Stimulated activated CD4-positive, alpha-beta T cell treated with anti-CD3 and anti-CD28 coated beads, Interleukin-4, amount 100 ng/mL, for 24 hours (primary cell): ENCODE measurements at places on chromosomes 11 and 22.

DNA sequence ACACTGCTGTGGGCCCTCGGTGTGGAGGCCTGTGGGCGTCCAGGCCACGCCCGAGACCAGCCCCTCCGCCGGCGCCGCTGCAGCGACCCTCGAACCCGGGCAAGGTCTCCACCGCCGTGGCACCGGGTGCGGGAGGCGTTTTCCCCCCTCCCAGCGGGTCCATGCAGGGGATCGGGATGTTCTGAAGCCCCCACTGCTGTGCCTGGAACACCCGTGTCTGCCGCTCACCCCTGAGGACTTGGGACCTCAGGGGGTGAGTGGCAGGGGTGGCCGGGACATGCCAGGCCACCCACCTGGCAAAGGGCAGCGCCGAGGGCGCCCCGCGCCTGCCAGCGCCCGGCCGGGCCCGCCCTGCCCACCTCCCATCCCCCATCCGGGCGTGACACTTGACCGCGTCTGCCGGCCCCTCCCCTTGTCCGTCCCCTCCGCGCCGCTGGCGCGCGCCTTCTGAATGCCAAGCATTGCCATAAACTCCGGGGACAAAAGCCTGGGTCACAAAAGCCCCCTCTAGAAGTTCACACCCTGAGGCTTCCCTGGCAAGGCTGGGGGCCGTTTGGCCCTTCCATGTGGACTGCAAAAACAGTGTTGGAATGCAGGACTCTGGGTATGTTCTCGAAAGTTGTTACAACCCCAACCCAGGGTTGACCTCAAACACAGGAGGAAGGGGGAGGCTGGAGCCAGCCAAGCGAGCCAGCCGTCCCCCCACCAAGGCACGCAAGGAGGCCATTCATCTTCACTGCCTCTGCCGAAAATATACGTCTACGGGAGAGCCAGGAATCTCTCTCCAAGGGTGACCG lies 819 bp upstream of the KCNQ1OT1 start:
- peak; percentile 23 for DNase-seq

- DNase-seq = peak; percentile 37
Observed at GRCh38 chr11:133955081-133955891, 1.5 kb downstream of the IGSF9B start.

DNA sequence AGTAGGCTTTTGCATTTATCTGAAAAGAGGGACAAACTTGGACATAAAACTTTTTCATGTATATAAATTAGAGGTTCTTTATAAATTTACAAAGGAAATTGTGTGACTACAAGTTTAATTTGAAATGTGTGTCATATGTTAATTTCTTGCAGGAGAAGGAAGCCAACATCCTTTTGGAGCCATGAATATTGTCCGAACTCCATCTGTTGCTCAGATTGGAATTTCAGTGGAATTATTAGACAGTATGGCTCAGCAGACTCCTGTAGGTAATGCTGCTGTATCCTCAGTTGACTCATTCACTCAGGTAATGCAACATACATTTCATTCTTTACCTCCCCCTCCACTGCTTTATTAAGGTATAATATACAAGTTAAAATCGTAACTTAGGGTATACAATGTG lies 35.2 kb downstream of the HIKESHI start:
- no peak for DNase-seq

GRCh38 chr11:31326470-31327148 lies 42.9 kb downstream of the DCDC1 start:
- DNase-seq = no peak

DNA sequence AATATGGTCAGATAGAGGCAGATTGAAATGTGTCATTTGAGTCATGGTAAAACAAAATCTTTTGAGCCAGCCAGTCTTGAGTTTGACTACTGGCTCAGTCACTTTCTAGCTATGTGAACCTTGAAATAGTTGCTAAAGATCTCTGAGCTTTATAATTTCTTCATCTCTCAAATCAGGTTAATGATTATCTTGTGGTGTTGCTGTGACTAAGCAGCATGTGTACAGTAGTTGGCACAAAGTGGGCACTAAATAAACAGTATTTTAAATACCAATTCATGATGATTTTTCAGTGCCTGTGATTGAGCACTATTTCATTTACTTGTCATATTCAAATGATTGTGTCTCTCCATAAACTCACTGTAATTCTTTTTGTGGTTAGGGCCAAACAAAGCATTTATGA lies 70.8 kb downstream of the RAB38 start:
- no peak for DNase-seq

GRCh38 chr22:29385748-29386147 lies 2.6 kb downstream of the AP1B1 start:
- DNase-seq = no peak

- peak; percentile 72 for DNase-seq
Observed at GRCh38 chr22:39148727-39149535, 3.5 kb downstream of the CBX7 start.

GRCh38 chr11:66291303-66291705 lies 390 bp upstream of the TMEM151A start:
- DNase-seq = no peak

DNA sequence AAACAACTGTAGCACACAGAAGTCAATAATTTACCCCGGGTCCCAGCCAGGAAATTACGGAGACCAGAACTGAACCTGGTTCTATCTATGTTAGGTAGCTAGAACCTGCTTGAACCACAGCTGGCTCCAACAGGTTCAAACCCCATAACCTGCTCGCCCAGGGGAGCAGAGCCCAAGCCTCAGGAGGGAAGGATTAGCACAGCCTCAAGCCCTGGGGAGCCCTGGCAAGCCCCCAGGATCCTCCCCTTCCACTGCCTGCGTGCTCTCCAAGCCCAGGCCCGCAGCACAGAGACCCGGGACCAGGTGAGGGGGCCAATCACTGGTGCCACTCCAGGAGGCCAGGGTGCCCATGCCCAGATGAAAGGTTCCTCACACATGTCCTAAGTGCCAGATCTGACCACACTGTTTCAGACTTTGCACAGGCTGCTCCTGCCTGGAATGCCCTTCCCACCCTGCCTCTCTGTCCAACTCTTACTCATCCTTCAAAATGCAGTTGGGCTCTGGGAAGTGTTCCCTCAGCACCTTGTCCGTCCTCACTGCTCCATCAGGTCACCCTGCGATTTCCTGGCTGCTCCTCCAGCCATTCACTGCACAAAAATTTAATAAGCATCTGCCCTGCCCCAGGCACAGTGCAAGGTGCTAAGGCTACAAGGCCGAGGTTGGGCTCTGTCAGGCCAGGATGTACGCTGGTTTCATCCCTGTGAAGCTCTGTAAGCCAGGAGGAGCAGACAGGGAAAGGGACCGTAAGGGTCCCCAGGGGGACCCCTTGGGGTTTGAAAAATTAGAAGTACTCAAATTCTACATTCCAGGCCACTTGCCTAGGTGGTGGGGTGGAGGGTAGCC lies 32.2 kb downstream of the ARRB1 start:
- DNase-seq = no peak

DNA sequence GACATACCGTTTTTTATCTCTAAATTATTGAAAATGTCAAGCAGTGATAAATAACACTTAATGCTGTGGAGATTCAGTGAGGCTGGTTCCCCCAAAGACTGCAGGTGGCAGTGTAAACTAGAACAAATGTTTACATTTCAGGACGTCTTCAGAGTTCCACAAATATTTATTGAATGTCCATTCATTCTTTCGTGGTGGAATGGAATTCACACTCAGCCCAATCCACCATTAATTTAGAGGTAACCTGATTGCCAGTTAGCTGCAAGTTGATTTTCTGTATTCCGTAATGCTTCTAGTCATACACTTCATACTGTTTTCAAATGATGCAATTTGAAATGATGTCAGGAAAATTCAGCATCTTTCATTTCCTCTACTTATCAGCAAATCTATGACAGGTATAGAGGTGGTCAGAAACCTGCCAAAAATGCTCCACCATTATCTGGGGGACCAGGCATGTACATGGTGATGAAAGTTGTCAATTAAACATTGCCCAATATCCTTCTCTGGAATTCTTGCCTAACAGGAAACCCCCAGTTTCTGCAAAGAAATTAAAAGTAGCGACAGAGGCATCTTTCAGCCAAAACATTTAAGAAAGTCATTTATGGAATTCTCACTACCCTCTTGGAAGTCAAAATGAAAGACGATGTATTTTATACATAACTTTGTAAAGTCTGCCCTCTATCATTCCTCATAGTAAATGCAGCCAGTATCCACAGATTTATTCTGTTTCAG lies 94.3 kb upstream of the BMAL1 start:
- DNase-seq = no peak

- no peak for DNase-seq
Observed at GRCh38 chr11:90134478-90135003, at the start of gene NAALAD2. NAALAD2 (plus strand) TSS chr11:90134663; CDS start chr11:90134759, 96 bp downstream.

- no peak for DNase-seq
Observed at GRCh38 chr11:111465400-111465799, 46.8 kb downstream of the BTG4 start.

- DNase-seq = no peak
Observed at GRCh38 chr11:113556036-113556435, 80.8 kb upstream of the DRD2 start.

GRCh38 chr11:96472085-96472484 lies 82.3 kb downstream of the JRKL start:
- DNase-seq = no peak

GRCh38 chr11:93783765-93784144 lies 327 bp upstream of the MED17 start:
- DNase-seq = no peak

DNA sequence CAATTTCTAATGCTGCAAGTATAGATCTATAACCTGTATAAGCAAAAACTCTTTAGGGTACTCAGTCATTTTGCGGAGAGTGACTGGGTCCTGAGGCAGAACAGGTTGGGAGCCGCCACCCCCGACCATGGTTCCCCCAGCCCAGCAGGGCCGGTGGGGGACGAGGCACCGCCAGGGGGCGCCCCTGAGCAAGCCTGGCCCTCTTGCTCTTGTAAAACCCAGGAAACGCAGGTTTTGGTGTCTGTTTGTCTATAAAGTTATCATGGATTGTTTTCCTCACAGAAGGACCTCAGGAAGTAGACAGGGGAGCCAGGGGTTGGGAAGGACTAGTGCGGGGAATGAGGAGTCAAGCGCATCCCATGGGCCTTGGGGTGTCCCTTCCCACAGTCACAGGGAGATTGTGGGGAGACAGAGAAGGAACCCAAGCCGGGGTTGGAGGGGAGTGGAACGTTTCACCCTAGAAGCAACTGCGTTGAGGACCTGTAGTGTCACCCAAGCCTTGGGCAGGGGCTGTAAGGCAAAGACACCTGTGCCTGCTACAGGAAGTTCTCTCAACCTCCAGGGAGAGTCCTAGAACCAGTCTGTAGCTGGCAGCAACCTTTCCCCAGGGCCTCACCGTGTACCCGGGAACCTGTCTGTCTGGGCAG lies 26.4 kb downstream of the KCTD17 start:
- peak; percentile 88 for DNase-seq

GRCh38 chr22:40418366-40419201 lies 48.2 kb downstream of the SGSM3 start:
- no peak for DNase-seq

- DNase-seq = no peak
Observed at GRCh38 chr22:22057617-22058378, 75.2 kb upstream of the TOP3B start.

DNA sequence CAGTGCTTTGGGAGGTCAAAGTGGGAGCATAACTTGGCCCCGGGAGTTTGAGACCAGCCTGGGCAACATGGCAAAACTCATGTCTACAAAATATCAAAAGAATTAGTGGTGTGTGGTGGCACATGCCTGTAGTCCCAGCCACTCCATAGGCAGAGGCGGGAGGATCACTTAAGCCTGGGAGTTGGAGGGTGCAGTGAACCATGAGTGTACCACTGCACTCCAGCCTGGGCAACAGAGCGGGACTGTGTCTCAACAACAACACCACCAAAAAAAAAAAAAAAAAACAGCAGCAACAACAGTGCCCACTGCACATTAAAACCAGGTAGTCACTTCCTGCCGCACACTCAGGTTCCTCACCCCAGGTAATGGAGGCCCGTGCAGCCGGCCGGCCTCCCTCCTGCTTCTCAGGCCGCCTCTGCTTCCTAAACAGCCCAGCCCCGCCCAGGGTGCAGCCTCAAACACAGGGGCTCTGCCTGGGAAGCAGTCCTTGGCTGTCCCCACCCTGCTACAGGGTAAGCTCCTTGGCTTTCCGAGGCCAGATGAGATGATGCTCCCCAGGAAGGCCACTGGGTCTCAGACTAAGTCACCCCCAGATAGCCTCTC lies 318.3 kb downstream of the SHANK2 start:
- DNase-seq = no peak

DNA sequence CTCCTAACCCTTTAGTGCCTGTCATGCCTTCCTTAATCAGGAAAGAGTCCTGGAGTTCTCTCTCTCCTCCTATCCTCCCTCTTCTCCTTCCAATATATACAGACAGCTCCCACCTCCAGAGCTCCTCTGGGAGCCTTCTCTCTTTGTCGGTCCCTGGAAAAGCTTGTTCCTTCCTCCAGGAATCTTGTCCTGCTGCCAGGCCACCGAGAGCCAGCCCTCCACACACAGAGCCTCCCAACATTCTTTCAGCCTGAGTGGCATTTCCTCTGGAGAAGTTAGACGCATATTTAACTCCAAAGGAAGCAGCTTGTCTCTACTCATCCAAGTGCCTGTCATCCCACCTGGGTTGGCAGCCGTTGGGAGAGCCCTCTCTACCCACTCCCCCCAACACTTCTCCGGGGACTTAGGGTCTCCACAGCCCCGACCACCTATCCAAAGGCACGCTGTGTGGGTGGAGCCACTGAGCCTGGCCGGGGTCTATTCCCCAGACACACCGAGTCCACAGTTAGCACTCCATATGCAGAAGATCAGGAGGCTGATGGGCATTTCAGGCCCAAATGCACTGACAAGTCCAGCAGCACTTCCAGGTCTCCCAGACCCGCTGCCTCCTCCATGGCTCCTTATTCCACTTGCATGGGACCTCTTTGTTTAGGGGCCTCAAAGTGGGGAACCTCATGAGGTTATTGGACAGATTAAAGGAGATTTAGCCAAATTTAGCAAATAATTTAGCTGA lies 31.1 kb downstream of the DKK3 start:
- no peak for DNase-seq

DNA sequence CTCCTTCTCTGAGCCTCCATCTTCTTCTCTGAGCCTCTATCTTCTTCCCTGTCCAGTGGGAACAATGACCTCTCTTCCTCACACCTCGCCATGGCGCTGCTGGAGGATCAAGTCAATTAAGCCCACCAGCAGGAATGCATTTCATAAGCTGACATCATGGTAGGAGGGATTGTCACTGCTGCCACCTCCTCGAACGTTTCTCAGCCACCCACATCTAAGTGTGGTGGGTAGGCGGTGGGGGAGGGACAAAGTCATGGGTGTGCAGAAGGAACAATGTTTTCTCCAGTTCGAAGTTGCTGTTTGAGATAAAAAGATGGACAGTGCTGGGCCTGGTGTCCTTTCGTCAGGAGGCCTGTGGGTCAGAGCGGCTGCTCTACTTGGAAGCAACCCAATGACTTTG lies 44.0 kb downstream of the DHCR7 start:
- DNase-seq = no peak

GRCh38 chr11:44637487-44637886 lies 72.0 kb downstream of the CD82 start:
- DNase-seq = no peak

DNA sequence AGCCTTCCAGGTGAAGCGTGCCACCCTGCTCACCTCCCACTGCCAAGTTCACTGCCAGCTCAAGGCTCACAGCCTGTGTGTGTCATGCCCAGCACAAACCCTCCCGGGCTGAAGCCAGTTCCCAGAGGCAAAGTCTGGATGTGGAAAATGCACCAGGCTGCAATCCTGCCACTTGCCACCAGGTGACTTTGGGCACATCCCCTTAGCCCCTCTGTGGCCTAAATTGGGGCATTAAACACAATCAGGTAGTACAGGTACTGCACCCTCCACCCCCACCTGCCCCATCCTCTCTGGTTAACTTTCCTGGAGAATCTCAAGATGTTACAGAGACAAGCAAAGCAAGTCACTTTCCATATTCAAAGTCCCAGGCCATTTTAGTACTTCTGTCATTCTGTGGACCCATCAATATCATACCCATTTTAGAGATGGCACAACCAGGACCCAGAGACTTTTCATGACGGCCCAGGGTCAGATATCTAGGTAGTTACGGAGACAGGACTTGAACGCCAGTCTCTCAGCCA lies 1.8 kb upstream of the RASD2 start:
- DNase-seq = peak; percentile 41
